ENCODE measurements at places on chromosomes 13 and 19.

DNA sequence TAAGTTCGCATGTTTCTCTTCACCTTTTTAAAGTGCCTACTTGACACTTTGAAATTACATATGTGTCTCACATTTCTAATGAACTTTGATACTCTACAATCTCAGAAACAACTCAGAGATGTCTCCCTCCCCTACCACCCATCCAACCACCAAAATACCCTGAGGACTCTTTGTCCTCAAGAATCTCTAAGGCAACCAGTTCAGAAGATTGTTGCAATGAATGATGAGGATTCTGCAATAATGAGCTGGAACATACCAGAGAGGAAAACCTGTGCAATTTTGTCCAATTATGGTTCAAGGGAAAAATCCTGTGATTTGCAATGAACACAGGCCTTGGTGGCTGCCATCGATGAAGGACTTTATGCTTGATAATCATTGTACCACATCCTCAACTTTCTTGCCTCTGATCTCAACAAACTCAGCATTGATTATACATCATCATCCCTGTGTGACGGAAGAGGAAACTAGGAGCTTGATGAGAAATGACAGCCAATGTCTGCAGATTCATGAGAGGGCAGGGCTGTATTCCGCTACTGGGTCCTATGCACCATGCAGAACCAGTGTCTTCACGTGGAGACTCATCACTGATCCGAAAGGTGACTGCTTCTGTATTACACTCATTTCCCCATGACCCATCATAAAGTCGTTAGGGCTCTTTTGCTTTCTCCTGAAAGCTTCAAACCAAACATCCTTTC is 1.1 kb downstream of the FPR1 start:
- no peak for DNase-seq

DNA sequence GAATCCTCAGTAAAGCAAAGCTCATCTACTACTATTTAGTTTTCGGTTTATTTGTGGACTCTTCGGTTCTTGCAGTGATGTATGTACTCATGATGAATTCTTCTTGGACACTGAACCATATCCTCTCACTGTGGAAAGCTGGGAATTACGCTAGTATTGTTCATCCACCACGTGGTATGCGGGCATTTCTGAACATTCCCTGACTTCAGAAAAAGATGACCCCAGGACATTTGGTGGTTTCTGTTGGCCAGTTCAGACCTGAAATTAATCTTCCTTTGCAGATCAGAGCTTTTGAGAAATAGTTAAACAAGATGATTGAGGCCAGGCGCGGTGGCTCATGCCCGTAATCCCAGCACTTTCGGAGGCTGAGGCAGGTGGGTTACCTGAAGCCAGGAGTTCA is 25.3 kb upstream of the FBN3 start:
- DNase-seq = no peak

- no peak for DNase-seq
Observed at GRCh38 chr19:33731881-33732280, 64.8 kb upstream of the KCTD15 start.

GRCh38 chr13:52734075-52734623 is 5.5 kb downstream of the CNMD start:
- DNase-seq = no peak

DNA sequence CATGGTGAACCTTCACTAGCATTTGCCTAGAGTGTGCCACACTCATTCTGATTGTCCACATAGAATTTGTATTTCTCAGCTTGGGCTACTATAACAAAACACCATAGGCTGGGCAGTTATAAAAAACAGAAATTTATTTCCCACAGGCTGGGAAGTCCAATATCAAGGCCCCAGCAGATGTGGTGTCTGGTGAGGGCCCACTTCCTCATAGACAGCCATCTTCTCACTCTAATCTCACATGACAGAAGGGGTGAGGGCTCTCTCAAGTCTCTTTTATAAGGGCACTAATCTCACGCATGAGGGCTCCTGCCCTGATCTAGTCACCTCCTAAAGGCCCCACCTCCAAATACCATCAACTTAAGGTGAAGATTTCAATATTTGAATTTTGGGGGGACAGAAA is 53.6 kb downstream of the LRRC63 start:
- DNase-seq = no peak

- DNase-seq = no peak
Observed at GRCh38 chr19:1911995-1912394, 6.8 kb downstream of the ADAT3 start.

DNA sequence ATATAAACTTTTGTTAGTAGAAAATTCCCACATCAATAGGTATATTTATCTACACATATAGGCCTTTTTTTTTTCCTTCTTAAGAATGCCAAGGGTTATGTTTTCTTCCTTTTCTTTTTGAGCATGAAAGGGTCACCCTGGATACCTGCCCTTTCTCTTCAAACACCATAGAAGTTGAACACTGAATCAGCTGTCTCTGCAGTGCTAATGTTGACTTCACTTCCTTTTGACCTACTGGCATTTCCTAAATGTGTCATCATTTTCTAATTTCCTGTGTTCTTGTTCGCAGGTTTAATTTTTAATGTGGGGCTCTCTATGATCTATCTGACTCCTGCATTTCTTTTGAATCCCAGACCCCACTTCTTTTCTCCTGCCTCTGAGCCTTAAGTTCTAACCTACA is 532.0 kb downstream of the GPC6 start:
- no peak for DNase-seq

GRCh38 chr13:78129823-78130222 is 211.2 kb upstream of the EDNRB start:
- no peak for DNase-seq

DNA sequence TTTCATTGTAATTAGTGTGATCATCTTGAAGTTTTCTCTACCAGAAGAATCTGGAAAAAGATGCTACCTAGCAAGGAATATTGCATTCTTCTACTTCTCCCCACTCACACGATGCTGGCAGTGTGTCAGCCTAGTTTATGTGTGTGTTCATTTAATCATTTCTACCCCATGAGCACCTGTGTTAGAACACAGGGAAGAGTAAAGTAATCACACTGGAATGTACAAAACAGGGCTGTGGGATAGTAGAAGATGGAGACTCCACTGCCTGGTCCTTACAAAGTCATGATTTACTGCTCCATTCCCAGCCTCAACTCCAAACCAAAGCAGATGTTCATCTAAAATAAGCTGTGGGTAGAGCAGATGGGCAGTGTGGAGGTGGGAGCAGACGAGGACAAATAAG is 47.7 kb upstream of the RGCC start:
- no peak for DNase-seq

DNA sequence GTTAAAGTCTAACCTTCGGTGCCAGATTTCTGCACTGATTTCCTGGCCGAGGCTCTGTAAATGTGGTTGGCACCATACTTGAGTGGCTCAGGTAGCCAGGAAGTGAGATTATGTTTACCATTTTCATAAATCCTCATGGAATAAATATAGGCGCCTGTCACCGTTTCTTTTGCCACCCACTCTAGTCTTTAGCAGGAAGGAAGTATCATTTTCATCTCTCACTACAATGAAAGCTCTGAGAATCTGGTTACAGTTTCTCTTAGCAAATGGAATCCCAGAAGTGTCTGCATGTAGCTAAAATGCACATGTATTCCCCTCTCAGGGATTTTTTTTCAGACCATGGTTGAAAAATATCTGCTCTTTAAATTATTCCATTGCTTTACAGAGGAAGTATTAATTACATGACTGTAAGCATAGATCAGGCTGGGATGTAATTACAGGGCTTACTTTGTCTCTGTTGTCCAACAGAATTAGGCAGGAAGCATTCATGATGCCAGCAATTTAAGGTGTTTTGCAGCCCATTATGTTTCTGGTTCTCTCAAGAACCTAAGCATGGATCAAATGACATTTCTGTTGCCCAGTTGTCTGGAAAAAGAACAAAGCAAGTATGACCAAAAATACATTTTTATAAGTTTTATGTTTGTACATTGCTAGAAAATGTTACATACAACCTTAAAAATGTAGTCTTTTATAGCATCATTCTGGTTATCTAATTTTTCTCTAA is 221.7 kb upstream of the SPRY2 start:
- no peak for DNase-seq

- DNase-seq = no peak
Observed at GRCh38 chr13:33230178-33230881, 55.2 kb downstream of the STARD13 start.

All from activated naive CD4-positive, alpha-beta T cell treated with anti-CD3 and anti-CD28 coated beads, Interleukin-2, amount 50 U/mL, for 16 hours (primary cell).